ENCODE measurements at places on chromosomes 7 and 10.

DNA sequence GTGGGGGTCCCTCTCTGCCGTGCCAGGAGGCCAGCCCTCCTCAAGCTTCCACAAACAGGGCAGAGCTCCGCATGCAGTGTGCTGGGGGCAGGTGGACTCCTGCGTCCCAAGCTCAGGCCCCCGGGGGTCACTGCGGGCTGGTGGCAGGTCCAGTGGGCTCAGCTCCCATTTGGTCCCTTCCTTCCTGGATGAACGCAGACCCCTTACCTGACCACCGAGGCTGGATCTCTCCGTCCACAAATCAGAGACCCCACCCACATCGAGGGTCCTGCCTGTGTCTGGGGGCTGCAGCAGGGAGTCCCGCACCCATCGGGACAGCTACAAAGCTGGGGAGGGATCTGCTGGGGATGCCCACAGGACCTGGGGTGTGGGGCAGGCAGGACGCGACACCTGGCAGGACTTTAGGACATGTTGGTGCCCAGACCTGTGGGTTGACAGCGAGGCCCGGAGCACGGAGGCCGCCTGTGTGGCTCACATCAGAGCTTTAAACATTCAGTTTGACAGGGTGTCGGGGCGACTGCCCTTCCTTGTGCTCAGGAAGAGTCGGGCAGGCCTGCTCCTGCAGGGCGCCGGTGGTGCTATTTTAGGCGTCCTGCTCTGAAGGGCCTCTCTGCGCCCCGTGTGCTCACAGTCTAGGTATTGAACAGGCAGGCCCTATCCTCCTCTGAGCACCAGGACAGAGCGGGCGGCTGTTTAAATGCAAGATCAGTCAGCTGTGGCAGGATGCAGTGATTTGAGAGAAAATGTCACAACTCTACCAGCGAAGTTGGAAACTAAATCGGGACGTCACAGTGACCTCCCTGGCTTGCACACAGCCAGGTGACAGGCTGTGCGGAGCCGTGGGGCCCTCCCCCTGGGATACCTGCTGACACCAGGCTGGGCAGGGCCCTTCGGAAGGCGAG, 15.9 kb upstream of the CFAP46 start:
- no peak for DNase-seq

- peak; percentile 74 for DNase-seq
Measured at GRCh38 chr10:95214793-95215192, 20.8 kb downstream of the ACSM6 start.

DNA sequence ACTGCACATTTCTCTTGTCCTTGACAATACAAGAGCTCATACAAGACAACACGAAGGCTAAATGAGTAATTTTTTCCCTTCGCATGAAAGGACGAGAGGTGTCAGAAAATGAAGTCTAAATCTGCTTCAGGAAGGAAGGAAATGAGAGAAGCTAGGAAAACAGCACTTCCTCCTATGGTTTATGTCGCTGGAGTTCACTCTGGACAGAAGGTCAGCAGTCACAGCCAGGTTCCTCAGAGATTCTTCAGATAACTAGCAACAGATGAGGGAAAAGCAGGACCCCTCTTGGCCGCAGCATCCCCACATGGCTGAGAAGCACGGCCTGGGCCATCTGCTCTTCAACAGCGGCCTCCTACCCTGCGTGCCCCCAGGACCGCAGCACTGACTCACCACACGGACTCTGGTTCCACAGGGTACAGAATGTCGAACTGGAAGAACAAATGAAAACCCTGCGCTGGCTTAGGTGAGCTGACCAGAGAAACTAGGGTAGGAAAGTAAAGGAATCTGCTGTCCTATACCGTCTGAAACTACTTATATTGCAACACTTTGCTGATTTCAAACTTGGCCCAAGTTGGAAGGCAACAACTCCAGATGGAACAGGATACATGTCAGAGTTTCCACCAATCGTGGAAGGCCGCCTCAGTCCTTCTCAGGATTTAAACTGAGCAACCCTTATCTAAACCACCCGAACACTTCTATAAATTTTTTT, 26.3 kb downstream of the DNMBP start:
- DNase-seq = peak; percentile 73

DNA sequence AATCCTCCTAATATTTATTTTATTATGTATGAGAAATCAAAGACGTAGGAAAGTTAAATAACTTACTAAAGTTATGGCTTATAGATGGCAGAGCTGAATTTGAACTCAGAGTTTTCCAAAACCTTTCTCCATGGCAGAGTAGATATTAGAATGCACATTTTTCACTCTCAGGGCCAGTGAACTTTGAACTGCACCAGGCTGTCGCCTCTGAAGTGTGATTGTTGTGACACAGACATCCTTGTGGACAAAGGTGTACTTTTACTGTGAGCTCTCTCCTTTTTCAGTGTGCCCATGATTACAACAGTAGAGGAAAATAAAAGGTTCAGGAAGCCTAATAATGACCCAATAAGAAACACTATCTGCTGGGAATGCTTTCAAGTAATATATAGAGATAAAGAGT, 29.1 kb downstream of the TES start:
- DNase-seq = no peak

DNA sequence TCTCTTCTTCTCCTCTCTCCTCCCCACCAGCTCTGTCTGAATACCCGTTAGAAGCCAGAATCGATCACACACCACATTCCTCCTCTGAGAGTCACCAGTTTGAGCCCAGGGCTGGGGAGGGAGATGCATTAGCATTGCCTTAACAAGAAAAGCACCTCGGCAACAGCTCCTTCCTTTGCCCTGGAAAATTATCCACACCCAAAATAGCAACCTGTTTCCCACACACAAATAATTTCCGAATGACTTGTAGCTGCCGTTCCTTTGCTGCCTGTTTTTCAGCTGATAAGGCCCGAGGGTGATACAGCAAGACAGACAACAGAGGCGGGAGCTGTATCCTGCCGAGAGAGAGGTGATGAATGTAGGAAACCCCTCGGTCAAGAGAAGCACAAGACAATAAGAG, 91.3 kb downstream of the CPXM2 start:
- DNase-seq = no peak

DNA sequence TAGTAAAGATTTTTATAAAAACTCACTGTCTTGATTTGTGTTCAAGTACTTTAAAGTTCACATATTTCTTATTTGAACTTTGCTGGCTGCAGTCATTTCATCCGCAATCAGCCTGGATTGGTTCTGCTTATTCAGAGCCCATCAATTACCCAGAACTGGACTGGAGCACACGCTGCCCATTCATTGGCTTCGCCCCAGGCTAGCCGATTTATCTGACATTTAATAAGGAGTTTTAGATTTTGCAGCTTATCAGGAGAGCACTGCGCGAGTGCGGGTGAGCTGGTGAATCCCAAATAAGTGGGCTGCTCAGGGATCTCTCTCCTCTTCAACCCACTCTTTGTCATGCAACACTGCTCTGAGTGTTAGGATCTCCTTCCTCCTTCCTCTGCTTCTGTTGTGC, 166.0 kb upstream of the GPR26 start:
- no peak for DNase-seq

- peak; percentile 80 for DNase-seq
Measured at GRCh38 chr7:131109759-131110296, 217.8 kb upstream of the MKLN1 start.

- DNase-seq = no peak
Measured at GRCh38 chr10:70729763-70730357, 55.3 kb downstream of the TBATA start.

DNA sequence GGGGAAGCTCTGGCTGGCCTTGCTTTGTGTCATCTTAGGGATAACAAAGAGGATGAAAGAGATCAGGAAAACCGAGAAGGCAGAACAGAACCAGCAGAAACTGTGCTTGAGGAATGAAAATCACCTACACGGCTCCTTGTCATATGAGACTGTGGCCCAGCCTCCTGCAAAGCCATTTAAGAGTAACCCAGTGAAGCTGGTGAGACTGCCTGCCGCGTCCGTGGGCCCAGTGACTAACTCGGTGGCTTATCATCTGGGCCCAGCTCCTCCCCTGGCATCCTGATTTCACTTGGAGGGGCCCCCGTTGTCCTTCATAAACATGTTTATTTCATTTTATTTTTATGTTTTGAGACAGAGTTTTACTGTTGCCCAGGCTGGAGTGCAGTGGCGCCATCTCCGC, 30.7 kb downstream of the HTRA1 start:
- DNase-seq = no peak

Measured in HT1080 (cell line).